ENCODE measurements at places on chromosomes 1 and 21.

DNA sequence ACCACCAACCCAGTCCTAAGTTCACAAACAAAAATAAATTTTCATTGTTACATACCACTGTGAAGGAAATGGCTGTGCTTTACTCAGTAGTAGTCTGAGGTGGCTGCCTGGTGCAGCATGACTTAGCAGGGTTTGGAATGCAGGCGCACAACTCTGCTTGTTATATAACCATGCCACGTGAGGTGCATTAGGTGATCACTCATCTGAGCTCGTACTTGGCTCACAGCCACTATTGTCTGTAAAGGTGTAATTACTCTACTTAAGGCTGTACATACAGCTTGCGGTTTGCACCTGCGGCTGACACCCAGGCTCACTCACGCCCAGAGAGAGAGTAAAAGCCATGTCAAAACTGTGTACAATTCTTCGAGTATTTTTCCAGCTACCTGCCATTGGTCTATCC, 599.4 kb downstream of the LTN1 start:
- no peak for DNase-seq

DNA sequence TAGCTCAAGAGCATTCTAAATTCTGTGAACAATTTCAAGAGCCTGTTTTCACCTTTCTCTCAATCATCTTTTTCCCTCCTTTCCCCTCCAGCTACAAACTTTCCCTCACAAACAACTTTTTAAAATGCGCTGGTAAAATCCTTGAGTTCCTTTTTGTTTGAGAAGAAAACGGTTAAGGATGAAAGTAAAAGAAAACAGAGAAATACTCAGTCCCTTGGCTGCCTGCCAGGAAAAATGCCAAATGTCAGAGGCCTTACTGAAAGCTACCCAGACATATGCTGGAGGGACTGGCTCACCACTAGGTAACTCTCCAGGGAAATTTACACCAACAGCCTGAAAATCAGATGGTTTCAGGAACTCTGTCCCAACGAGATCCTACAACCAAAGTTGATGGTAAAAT, 11.0 kb upstream of the SERBP1 start:
- DNase-seq, result no peak

- no peak for DNase-seq
Observed at GRCh38 chr1:245160741-245161400, 6.1 kb downstream of the KIF26B start.

- DNase-seq, result no peak
Observed at GRCh38 chr1:96487971-96488370, 233.6 kb upstream of the PTBP2 start.

DNA sequence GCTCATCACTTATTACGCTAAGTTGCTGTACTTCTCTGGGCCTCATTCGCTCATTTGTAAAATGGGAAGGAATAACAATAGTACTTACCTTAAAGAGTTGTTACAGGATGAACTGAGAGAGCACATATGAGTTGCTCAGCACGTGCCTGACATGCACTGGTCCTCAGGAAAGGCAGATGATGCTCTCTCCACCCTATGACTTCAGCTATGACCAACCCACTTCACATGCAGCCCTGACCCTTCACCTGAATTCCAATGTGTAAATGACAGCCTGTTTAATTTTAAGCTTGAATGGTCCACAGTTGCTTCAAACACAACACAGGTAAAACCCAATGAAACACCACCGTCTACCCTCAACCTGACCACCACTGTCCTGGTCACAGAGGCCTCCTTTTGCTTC, 32.9 kb downstream of the GADD45A start:
- no peak for DNase-seq

GRCh38 chr1:173300061-173301044, 93.2 kb upstream of the TNFSF4 start:
- DNase-seq, result no peak

DNA sequence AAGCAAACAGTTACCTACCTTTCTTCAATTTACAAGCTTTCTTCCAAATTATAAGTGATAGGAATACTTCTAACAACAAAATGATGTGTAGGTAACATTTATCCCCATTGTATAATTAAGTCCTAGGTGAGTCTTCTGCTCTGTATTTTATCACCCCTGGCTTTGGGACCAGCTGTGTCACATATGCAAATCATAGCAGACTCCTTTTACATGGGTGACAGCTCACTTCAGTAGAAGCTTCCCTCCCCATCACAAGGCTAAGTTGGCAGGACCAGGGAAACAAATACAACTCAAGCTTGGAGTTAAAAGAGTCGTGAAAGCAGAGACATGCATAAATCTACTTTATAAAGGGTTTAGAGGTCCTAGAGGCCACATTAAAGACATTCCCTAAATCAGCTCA, 121.1 kb upstream of the RUNX1 start:
- DNase-seq, result no peak

DNA sequence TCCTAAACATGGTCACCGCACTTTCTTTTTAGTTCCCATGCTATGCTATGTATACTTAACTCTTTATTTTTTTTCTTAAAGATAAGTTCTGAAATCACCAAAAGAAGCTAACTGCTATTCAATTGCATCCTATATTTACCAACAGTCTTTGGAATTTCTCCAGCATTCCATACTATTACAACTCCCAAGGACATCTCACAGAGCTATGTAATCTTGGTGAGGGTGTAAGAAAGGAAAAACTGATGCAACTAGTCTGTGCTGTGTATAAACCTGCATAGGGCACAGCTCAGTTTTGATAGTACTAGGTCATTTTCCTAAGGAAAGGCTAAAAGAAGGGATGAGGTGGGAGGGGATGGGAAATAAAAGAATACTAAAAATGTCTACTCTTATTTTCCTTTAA, 78.0 kb downstream of the PTPN14 start:
- DNase-seq, result no peak

GRCh38 chr1:76219366-76219818, 144.8 kb downstream of the ST6GALNAC3 start:
- no peak for DNase-seq

DNA sequence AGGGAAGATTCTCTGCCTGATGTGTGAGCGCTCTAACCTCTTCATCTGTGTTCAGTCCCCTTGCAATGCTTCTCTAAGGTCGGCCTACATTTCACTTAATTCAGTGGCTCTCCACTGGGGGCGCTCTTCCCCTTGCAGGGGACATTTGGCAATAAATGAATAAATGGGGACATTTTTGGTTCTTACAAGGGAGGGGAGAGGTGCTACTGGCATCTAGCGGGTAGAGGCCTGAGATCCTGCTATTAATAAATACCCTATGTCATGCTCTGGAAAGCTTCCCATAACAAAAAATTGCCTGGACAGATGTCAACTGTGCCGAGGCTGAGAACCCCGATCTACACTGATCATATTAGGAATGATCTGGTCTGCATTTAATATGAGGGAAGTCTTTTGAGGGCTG, 25.9 kb upstream of the DNAJC11 start:
- peak; percentile 52 for DNase-seq

DNA sequence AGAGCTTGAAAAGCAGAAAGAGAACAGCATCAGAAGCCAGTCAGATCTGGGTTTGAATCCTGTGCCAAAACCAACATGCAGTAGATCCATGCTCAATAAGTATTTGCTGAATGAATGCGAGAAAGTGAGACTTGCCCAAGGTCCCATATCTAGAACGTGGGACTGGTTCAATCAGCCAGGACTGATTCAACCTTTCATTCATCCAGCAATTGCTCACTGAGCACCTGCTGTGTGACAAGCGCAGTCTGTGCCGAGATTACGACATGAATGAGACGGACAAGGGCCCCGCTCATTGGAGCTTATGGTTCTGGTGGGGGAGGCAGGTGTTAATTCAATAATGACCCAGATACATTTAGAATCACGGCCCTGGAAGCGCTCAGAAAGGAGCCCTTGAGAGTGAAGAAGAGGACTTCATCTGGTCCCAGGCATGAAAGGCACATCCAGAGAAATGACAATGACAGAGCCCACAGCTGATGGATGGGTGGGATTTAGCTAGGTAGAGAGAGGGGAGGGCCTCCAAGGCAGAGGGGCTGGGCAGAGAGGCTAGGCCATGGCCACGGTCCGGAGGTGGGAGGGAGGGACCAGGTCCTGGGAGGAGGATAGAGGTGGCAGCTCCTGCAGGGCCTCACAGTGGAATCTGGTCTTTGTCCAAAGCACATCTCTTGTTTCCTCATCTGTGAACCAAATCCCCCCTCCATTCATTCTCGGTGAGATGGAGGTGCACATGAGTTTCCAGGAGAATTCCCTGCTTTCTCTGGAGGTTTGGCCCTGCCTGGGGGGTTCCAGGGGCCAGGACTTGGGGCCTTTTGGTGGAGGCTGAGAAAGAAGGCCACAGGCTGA, 4.2 kb upstream of the FAM131C start:
- no peak for DNase-seq

- DNase-seq, result no peak
Observed at GRCh38 chr1:99675994-99676393, 30.1 kb downstream of the PALMD start.

- DNase-seq, result no peak
Observed at GRCh38 chr1:17550729-17551584, 11.5 kb downstream of the ARHGEF10L start.

DNA sequence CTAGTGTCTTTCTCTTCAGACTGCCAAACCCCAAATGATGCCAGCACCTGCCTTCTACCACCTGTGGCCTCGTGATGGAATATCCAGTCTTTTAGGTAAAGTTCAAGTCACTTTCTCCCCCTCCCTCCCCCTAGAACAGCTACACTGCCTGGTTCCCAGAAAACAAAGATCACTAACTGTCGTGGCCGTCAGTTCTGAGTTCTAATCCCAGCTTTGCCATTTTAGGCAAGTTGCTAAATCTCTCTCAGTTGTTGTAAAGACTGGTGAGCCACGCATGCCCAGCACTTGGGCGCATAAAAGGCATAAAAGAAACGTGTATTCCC, 648 bp upstream of the TRAPPC3 start:
- DNase-seq, result no peak

DNA sequence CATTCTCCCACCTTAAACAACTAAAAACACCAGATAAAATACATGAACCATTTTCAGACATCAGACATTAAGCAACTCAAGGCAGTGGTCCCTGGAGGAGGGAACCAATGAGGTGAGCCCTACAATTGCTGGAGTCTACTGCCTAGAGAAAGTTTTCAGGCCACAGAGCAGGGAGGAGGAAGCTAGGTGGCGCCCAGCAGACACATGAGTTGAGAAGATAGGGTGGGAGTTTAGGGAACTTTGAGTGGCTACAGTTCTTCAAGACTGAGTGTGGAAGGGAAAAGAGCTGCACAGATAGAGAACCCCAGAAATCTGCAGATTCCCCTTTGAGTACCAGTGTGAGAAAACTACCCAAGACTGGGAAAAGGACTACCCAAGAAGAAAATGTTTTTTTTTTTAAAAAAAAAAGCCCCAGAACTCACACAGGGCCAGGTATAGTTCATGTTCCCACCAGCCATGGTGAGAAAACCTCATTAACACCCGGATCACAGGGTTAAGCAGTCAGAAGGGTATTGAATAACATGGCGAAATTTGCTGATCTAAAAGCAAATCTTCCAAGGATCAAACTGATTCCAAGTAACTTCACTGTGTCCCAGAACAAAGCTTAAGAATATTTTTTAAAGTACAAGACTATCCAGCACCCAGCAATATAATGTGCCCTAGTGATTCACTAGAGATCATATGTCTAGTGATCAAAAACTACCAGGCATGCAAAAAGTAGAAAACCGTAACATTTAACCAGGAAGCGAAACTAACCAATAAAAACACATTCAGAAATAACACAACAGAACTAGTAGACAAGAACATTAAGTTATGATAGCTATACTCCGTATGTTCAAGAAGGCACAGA, 12.0 kb downstream of the ALDH9A1 start:
- peak; percentile 5 for DNase-seq

GRCh38 chr1:3533067-3534048, 78.0 kb downstream of the MEGF6 start:
- DNase-seq, result no peak

GRCh38 chr1:178660461-178660860, 64.6 kb upstream of the RALGPS2 start:
- DNase-seq, result no peak

All from GDM1 (cell line).